ENCODE measurements at places on chromosomes 16 and 17.

GRCh38 chr17:2043785-2044184 lies 2.0 kb downstream of the OVCA2 start:
- peaks cover 14% of the 10 kb centered on the region for H3K36me3 ChIP-seq
- H3K27me3 ChIP-seq, result no peaks in the 10 kb centered on the region
- H3K4me3 ChIP-seq, result no peak overlapping the region
- peaks cover 24% of the 10 kb centered on the region for H3K4me1 ChIP-seq
- H3K27ac ChIP-seq, result no peak overlapping the region

GRCh38 chr17:9371019-9371418 lies 204.6 kb downstream of the STX8 start:
- no peak overlapping the region for H3K27ac ChIP-seq
- H3K4me3 ChIP-seq, result no peak overlapping the region
- H3K27me3 ChIP-seq, result no peaks in the 10 kb centered on the region
- no peak for DNase-seq

- peaks cover 12% of the 10 kb centered on the region for H3K4me1 ChIP-seq
- no peak for DNase-seq
- no peaks in the 10 kb centered on the region for H3K36me3 ChIP-seq
- H3K27me3 ChIP-seq, result no peaks in the 10 kb centered on the region
Measured at GRCh38 chr17:65750166-65750565, 188.7 kb upstream of the AXIN2 start.

GRCh38 chr17:80565343-80566053 lies 20.9 kb downstream of the RPTOR start:
- H3K36me3 ChIP-seq, result no peaks in the 10 kb centered on the region
- H3K4me1 ChIP-seq, result peaks cover 14% of the 10 kb centered on the region
- no peak overlapping the region for H3K27ac ChIP-seq

GRCh38 chr16:66576296-66576695 lies 3.0 kb upstream of the CMTM2 start:
- peaks cover 8% of the 10 kb centered on the region for H3K4me1 ChIP-seq
- H3K36me3 ChIP-seq, result no peaks in the 10 kb centered on the region
- H3K27ac ChIP-seq, result no peak overlapping the region
- DNase-seq, result no peak

- no peak for DNase-seq
- no peaks in the 10 kb centered on the region for H3K4me1 ChIP-seq
- no peaks in the 10 kb centered on the region for H3K27me3 ChIP-seq
- no peak overlapping the region for H3K27ac ChIP-seq
- no peak overlapping the region for H3K4me3 ChIP-seq
Measured at GRCh38 chr16:56883586-56883985, 18.6 kb downstream of the SLC12A3 start.

DNA sequence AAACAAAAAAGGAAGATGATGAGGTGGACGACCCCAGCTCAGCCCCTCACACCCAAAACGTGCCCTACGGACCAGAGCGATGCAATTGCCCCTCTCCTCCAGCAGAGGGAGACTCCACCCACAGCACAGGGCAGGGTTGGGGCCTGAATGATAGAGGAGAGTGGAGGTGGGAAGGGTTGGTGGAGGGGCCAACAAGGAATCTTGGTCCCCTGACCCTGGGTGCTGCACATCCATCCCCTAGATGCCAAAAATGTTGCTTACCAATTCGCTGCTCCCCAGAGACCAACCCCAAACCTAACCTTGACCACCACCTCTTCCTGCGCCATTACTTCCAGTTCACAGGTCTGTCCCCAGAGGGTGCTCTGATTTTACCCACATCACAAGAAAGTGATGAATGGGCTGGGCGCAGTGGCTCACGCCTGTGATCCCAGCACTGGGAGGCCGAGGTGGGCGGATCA lies 12.9 kb downstream of the P2RX5 start:
- no peaks in the 10 kb centered on the region for H3K4me1 ChIP-seq
- H3K27ac ChIP-seq, result no peak overlapping the region
- H3K27me3 ChIP-seq, result peaks cover 4% of the 10 kb centered on the region
- no peak for DNase-seq

- no peak overlapping the region for H3K4me3 ChIP-seq
- DNase-seq, result no peak
- H3K27me3 ChIP-seq, result no peaks in the 10 kb centered on the region
- peaks cover 10% of the 10 kb centered on the region for H3K4me1 ChIP-seq
- H3K27ac ChIP-seq, result no peak overlapping the region
Measured at GRCh38 chr17:66355510-66355909, 53.1 kb downstream of the PRKCA start.

- H3K4me3 ChIP-seq, result no peak overlapping the region
- H3K4me1 ChIP-seq, result no peaks in the 10 kb centered on the region
Measured at GRCh38 chr16:76182041-76182635, 95.1 kb upstream of the CNTNAP4 start.

GRCh38 chr16:24516900-24517669 lies 22.3 kb upstream of the RBBP6 start:
- no peaks in the 10 kb centered on the region for H3K27me3 ChIP-seq
- peaks cover 3% of the 10 kb centered on the region for H3K4me1 ChIP-seq
- no peak overlapping the region for H3K4me3 ChIP-seq
- H3K36me3 ChIP-seq, result no peaks in the 10 kb centered on the region
- H3K27ac ChIP-seq, result peak overlapping the region; percentile 21

GRCh38 chr16:23206986-23207385 lies 24.4 kb downstream of the SCNN1G start:
- no peak overlapping the region for H3K27ac ChIP-seq
- H3K27me3 ChIP-seq, result no peaks in the 10 kb centered on the region
- H3K4me3 ChIP-seq, result no peak overlapping the region
- peaks cover 12% of the 10 kb centered on the region for H3K4me1 ChIP-seq

GRCh38 chr17:237406-237955 lies 56.0 kb upstream of the DOC2B start:
- H3K4me3 ChIP-seq, result no peak overlapping the region
- H3K36me3 ChIP-seq, result no peaks in the 10 kb centered on the region
- no peak for DNase-seq
- peaks cover 13% of the 10 kb centered on the region for H3K4me1 ChIP-seq

DNA sequence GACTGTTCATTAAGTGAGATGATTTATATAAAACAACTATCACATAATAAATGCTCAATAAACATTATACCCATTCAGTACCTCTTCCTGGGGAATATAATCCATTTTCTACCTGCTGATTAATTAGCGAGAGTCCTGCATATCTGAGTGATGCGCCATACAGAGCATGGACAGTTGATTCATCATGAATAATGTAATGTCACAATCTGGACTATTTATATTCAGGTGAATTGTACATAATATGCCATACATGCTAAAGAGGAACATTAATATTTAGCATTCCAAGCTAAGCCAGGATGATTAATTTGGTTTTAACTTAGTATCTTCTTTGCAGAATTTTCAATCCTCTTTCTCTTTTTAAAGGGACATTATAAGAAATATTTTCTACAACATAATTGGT lies 362.0 kb upstream of the XYLT1 start:
- H3K27ac ChIP-seq, result no peak overlapping the region
- H3K36me3 ChIP-seq, result no peaks in the 10 kb centered on the region
- no peaks in the 10 kb centered on the region for H3K4me1 ChIP-seq
- no peaks in the 10 kb centered on the region for H3K27me3 ChIP-seq
- no peak overlapping the region for H3K4me3 ChIP-seq
- DNase-seq, result no peak

DNA sequence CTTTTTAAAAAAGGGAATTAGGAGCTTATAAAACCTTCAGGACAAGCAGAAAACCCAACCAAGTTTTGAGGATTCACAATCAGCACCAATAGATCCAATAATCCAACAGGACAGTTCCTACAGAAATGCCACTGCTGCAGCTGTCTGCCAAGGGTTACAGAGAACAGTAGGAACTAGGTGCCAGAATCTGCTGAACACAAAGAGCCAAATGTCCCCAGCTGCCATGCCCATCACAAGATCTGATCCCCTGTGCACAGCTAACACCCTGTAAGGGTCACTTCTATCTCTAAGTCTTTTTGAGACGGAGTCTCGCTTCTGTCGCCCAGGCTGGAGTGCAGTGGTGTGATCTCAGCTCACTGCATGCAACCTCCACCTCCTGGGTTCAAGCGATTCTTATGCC lies 262.3 kb downstream of the STX8 start:
- H3K4me1 ChIP-seq, result no peaks in the 10 kb centered on the region
- DNase-seq, result no peak
- H3K36me3 ChIP-seq, result no peaks in the 10 kb centered on the region
- H3K4me3 ChIP-seq, result no peak overlapping the region
- H3K27me3 ChIP-seq, result no peaks in the 10 kb centered on the region

GRCh38 chr17:607361-608147 lies 107.1 kb downstream of the VPS53 start:
- no peak overlapping the region for H3K27ac ChIP-seq
- no peaks in the 10 kb centered on the region for H3K27me3 ChIP-seq

- DNase-seq, result no peak
- no peaks in the 10 kb centered on the region for H3K36me3 ChIP-seq
- H3K4me3 ChIP-seq, result no peak overlapping the region
- no peak overlapping the region for H3K27ac ChIP-seq
Measured at GRCh38 chr17:34784526-34784925, 176.7 kb downstream of the CCT6B start.

DNA sequence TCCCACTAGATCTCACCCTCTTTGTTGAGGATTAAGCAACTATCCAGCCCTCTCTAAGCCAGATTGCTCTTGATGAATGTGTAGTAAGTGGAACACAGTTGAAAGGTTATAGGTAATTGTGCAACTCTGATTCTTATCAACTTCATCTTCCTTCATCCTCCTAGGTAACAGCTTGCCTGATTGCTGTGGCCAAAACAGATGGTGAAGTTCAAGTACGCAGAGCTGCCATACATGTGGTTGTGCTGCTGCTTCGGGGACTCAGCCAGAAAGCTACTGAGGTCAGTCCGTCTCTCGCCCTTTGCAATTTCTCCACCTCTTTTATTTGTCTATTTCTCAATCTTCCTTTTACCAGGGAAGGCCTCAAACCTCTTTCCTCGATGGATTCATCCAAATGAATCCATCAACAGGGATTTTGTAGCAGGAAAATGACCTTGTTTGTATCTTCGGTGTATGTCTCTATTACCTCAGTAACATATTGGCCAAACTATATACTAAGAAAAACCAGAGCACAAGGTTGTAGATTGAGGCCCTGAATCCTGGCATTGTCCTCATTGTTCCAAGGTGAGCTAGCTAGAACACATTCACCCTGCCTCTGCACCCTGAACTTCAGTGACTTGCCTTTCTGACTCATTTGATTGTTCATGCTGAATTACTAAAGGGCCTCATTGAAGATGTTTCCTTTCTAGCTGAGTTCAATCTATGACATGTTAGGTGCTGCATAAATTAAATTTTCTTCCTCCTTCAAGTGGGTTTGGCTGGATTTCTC lies 65.1 kb upstream of the HAS3 start:
- no peaks in the 10 kb centered on the region for H3K4me1 ChIP-seq
- no peak overlapping the region for H3K4me3 ChIP-seq
- no peak overlapping the region for H3K27ac ChIP-seq
- H3K36me3 ChIP-seq, result peaks cover 10% of the 10 kb centered on the region

GRCh38 chr17:18921912-18922451 lies 30.0 kb upstream of the SLC5A10 start:
- peaks cover 8% of the 10 kb centered on the region for H3K36me3 ChIP-seq
- DNase-seq, result no peak
- no peaks in the 10 kb centered on the region for H3K27me3 ChIP-seq
- peak overlapping the region; percentile 42 for H3K27ac ChIP-seq

DNA sequence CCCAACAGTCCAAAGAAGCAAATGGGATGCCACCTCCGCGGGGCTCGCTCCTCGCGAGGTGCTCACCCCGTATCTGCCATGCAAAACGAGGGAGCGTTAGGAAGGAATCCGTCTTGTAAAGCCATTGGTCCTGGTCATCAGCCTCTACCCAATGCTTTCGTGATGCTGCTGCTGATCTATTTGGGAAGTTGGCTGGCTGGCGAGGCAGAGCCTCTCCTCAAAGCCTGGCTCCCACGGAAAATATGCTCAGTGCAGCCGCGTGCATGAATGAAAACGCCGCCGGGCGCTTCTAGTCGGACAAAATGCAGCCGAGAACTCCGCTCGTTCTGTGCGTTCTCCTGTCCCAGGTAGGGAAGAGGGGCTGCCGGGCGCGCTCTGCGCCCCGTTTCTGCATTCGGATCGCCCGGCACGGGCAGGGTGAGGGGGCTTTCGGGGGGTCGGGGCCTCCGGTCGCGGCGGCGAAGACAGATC lies at the start of gene CDH13:
CDH13 (plus strand) TSS at position 179 of the 471 bp plus-strand sequence.
- DNase-seq, result no peak
- peak within 1 kb of the TSS; percentile 61 for H3K27ac ChIP-seq
- peaks cover 15% of the 10 kb centered on the region for H3K27me3 ChIP-seq
- no peaks in the 10 kb centered on the region for H3K36me3 ChIP-seq
- H3K4me1 ChIP-seq, result peaks cover 9% of the 10 kb centered on the region

- H3K27me3 ChIP-seq, result no peaks in the 10 kb centered on the region
- DNase-seq, result no peak
- H3K36me3 ChIP-seq, result peaks cover 90% of the 10 kb centered on the region
- no peaks in the 10 kb centered on the region for H3K4me1 ChIP-seq
- no peak overlapping the region for H3K27ac ChIP-seq
Measured at GRCh38 chr17:21010705-21011596, 31.9 kb downstream of the USP22 start.

- H3K4me3 ChIP-seq, result no peak overlapping the region
- no peak overlapping the region for H3K27ac ChIP-seq
- H3K4me1 ChIP-seq, result no peaks in the 10 kb centered on the region
- no peak for DNase-seq
- H3K36me3 ChIP-seq, result no peaks in the 10 kb centered on the region
- no peaks in the 10 kb centered on the region for H3K27me3 ChIP-seq
Measured at GRCh38 chr17:79622776-79623175, 11.9 kb upstream of the RBFOX3 start.

DNA sequence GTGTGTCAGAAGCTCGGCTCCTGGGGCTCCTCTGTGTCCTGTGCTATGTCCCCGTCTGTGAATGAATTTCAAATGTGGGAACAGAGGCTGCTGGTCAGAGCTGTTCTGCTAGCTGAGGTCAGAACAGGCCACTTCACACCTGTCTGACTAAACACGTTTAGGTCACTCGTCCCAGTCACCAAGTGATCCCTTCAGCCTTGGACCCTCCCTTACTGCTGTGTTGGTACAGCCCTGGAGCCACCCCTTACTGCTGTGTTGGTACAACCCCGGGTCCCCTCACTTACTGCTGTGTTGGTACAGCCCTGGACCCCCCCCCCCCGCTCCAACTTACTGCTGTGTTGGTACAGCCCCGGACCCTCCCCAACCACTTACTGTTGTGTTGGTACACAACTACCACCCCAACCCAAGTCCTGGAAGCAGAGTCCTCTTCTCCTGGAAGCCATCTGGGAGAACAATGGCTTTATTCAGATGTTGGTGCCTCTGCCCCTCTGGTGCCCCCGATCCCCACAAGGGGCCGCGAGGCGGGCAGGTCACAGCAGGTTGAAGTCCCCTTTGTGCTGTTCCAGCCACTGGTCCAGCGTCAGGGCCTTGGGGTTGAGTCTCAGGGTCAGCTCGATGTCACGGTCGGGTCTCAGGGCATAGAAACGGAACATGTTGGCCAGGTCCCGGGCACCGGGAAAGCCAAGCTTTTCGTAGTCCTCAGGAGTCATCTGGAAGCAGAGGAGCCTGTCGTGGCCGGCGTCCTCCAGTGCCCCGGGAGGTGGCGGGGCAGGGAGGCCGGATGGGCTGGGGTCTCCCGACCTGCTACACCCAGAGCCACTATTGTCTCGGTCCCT lies 13.0 kb downstream of the NMRAL1 start:
- no peak for DNase-seq
- H3K27ac ChIP-seq, result no peak overlapping the region
- no peaks in the 10 kb centered on the region for H3K27me3 ChIP-seq
- peaks cover 41% of the 10 kb centered on the region for H3K36me3 ChIP-seq
- no peak overlapping the region for H3K4me3 ChIP-seq

GRCh38 chr17:45789874-45790273 lies 5.8 kb downstream of the CRHR1 start:
- no peak overlapping the region for H3K4me3 ChIP-seq
- peaks cover 6% of the 10 kb centered on the region for H3K4me1 ChIP-seq
- H3K36me3 ChIP-seq, result no peaks in the 10 kb centered on the region
- peaks cover 14% of the 10 kb centered on the region for H3K27me3 ChIP-seq
